Stimulated activated naive CD4-positive, alpha-beta T cell treated with Interleukin-2 at 50 U/mL for 16 hours (primary cell): ENCODE measurements at places on chromosomes 1 and 21.

DNA sequence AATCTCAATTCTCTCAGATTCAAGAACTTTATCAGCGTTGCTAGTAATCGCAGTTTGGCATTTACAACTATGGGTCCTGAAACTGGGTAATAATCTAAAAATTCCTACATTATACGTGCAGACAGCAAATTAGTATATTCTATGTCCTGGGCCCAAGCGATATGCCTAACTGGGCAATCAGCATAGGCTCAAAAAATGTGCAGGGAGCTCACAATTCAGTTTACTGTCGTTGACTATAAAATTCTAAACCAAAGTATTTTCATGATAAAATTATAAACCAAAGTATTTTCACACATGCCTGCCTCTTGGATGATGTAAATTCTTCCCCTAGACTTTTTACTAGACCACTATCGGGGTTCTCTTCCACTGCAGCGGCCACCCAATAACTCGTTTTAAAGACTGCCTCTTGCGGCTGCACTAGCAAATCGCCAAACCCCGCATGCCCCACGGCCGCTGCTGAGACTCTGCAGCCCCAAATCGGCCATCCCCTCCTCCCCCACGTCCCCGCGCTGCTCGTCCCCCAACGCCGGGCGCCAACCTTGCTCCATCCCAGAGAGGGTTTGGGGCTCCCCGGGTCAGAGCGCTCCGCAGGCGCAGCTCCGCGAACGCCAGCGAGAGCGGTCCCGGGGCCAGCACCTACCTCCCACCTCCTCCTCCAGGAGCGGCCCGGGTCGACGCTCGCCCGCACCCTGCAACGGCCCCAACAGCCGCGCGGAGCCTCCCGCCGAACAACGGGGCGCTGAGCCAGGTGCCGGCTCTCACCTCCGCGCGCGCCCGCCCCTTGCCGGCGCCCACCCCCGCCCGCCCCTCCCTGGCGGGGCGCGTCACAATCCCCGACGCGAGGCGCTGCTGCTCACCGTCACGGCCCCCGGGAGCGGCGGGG, 506 bp downstream of the SSX2IP start:
- peak; percentile 66 for DNase-seq

- no peak for DNase-seq
Observed at GRCh38 chr1:85313888-85314696, 37.7 kb upstream of the BCL10 start.

DNA sequence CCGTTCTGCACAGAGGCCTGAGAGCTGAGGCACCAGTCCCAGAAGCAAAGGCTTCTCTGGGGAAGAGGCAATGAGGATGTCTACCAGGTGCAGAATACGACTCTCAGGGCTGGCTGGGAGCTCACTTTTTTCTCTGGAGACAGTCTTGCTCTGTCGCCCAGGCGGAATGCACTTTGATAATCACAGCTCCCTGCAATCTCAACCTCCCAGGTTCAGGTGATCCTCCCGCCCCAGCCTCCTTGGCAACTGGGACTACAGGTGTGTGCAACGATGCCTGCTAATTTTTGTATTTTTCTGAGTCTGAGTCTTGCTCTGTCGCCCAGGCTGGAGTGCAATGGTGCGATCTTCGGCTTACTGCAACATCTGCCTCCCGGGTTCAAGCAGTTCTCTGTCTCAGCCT, 17.6 kb downstream of the NADK start:
- no peak for DNase-seq

DNA sequence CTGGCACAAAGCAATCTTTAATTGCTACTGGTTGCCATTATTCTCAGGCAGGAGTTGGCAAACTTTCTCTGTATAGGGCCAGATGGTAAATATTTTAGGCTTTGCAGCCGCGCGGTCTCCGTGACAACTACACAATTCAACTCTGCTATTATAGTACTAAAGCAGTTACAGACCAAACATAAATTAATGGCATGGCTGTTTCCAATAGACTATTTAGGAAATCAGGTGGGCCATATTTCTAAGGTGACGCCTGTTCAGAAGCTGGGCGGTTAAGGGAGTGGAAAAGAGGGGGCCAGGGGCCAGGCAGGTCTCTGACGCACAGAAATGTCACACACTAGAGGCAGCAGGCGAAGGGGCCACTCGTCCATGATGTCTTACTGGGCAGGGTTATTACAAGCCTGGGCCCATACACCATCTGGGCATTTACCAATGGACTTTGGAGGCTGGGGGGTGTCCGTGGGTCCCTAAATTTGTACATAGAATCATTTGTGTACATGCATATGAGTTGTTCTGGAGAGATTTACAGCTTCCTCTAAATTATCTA, 80.1 kb downstream of the STUM start:
- DNase-seq = no peak

GRCh38 chr21:38334866-38335265, 78.1 kb downstream of the KCNJ15 start:
- no peak for DNase-seq

GRCh38 chr1:37485902-37486679, 11.7 kb downstream of the ZC3H12A start:
- DNase-seq = no peak

- DNase-seq = no peak
Observed at GRCh38 chr1:15737324-15738319, 1.6 kb downstream of the SLC25A34 start.

GRCh38 chr1:111364690-111365089, 62.8 kb downstream of the OVGP1 start:
- DNase-seq = no peak

- DNase-seq = no peak
Observed at GRCh38 chr1:114468047-114468446, 43.0 kb downstream of the TRIM33 start.

GRCh38 chr1:225931270-225932136, 7.5 kb upstream of the PYCR2 start:
- DNase-seq = no peak

DNA sequence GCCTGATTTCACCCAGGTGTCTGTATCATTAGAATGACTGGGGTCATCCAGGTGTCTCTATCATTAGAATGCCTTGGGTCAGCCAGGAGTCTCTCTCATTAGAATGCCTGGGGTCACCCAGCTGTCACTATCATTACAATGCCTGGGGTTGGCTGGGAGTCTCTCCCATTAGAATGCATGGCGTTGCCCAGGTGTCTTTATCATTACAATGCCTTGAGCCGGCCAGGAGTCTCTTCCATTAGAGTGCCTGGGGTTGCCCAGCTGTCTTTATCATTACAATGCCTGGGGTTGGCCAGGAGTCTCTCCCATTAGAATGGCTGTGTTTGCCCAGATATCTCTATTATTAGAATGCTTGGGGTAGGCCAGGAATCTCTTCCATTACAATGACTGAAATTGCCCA, 61.6 kb downstream of the RNF187 start:
- DNase-seq = no peak

DNA sequence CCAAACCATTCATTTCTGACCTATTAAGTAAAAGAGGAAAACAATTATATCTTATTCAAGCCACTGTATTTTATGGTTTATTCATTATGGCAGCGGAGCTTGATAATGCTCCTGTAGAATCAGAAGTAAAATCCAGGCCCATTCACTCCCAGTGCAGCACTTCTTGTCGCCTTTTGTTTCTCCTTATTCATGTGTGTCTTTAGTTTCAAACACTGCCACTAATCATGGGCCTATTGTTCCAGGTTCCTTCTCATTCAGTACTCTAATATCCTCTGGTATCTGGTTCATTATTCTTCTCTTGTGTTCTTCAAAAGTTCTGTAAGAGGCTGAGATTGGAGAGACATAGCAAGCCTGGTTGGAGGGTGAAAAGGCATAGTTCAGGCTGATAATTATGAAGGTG, 218.3 kb downstream of the LRRIQ3 start:
- no peak for DNase-seq

GRCh38 chr1:59396387-59396786, 99.5 kb downstream of the FGGY start:
- DNase-seq = no peak

DNA sequence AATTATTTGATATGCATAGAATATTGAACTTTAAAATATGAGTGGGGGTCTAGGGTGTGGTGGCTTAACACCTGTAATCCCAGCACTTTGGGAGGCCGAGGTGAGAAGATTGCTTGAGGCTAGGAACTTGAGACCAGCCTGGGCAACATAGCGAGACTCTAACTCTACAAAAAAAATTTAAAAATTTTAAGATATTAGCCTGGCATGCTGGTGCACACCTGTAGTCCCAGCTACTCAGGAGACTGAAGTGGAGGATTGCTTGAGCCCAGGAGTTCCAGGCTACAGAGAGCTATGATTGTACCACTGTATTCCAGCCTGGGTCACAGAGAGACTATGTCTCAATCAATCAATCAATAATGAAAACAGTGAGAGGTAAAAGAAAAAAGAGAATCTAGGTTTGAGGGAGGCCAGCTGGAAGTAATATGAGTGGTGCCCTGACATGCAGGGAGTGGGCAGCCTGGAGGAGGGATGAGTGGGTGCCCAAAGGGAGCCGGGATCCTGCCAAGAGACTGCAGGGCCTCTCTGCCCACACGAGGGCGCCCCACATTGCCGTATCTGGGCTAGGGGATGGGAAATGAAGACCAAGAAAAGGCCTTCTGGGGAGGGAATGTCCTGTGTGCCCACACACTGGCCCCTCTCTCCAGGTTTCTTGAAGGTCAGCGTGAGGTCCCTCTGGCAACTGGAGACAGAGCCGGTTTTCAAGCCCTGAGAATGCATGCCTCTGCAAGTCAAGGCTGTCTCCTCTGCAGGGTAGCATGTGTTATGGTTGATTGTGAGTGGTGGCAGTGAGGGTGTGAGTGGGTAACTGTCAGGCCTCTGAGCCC, 93.9 kb upstream of the PPM1J start:
- peak; percentile 27 for DNase-seq

DNA sequence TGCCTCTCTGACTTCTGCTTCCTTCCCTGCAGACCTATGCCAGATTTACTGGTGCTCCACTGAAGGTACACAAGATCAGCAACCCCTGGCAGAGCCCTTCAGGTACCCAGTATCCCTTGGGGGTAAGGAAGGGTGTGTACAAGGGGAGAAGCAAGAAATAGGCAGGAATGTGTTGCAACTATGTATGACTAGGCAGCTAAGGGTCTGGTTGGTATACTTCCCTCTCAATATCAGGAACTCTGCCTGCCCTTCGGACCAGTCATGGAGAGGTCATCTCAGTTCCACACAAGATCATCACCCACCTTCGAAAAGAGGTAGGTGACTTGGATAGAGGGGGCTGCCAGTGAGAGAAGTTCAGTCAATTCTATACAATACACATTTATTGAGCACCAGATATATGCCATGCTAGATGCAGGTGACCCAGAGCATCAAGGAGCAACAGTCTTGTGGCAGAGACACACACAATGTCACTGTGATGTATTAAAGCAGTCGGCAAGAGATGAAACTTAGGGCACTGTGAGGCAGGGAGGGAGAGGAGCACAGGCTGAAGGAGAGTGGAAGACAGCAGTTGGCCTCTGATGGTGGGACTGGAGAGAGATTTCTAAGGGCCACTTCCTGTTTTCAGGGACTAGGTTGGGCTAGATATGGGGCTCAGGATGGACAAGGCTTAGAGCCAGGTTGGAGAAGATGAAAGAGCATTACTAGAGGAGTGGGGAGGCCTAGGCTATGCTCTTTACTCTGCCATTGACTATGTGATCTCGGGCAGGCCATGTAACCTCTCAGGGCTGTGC, 2.0 kb downstream of the MTX1 start:
- no peak for DNase-seq

GRCh38 chr1:151540982-151541377, 871 bp downstream of the TUFT1 start:
- DNase-seq = no peak

DNA sequence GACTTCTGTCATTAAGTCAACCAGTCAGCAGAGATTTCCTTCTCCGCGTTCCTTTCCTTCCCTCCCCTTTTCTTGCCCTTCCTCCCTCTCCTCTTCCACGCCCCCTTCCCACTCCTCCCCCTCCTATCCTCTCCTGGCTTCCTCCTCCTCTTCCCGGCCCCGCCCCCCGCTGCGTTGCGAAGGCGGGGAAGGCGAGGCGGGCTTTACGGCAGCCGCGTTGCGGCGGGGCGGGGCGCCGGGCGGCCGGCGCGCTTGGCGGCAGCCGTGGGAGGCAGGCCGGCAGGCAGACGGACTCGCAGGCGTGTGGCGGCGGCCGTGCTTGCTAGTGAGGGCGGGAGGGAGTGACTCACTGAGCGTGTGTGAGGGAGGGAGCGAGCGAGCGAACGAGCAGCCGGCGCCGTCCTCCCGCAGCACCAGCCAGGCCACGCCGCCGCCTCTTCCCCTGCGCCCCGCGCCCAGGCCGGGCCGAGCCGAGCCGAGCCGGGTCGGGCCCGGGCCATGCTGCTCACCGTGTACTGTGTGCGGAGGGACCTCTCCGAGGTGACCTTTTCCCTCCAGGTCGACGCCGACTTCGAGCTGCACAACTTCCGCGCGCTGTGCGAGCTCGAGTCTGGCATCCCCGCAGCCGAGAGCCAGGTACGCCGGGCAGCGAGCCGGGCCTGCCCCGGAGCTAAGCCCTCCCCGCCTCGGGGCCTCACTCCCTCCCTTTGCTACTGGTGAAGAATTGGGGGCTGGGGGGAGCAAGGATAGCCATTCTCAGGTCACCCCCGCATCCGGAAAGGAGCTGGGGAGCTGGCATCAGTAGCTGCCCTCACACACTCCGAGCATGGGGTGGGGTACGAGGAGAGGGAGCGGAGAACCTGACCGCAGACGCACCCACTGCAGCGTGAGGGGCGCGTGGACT, at the start of gene DDI2:
Gene DDI2, plus strand, starts transcription at position 286 of the 904 bp plus-strand sequence. Its CDS starts 213 bp downstream, at position 499.
- DNase-seq = peak; percentile 96

GRCh38 chr1:55575571-55576279, 360.6 kb upstream of the USP24 start:
- DNase-seq = no peak

- DNase-seq = no peak
Observed at GRCh38 chr1:46488343-46489168, 1.1 kb upstream of the DMBX1 start.

- no peak for DNase-seq
Observed at GRCh38 chr1:23787701-23788100, 3.2 kb upstream of the LYPLA2 start.

DNA sequence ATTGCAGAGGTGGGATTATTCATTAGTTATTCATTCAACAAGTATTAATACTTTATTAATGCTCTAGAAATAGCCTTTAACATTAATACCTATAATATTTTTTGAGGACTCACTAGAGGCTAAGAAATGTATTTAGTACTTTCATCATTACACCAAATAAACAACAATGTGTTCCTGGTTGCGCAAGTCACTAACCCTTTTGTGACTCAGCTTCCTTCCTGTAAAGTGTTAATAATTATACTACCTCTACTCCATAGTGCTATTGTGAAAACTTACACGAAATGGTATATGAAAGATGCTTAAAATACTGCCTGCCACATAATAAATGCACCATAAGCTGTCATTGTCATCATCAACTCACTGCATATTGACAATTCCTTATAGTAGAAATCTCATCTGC, 431.0 kb downstream of the DPYD start:
- DNase-seq = no peak

- DNase-seq = no peak
Observed at GRCh38 chr1:164092603-164093353, 466.2 kb upstream of the PBX1 start.
